ENCODE measurements at places on chromosomes 2 and 18.

DNA sequence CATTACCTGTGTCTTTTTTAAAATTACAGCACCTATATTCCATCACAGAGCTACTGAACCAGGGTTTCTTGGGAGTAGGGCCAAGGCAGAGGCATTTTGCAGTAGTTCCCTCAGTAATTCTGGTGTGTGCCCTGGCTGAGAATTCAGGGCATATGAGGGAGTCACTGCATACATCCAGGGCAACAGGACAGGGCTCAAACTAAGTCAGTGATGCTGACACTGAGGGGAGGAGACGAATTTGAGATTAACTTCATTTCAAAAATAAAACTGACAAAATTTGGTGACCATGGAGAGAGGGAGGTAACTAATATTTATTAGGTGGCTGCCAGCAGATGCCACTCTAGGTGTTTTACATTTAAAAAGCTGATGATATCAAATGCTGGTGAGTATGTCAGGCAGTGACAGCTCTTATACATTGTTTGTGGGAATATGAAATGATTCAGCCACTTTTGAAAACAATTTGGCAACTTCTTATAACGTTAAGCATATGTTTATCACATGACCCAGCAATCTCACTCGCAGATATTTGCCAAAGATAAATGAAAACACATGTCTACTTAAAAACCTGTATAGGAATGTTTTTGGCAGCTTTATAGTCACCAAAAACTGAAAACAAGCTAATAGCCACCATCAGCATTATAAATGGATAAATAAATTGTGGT is 20.3 kb downstream of the STRADB start:
- no peak for DNase-seq

DNA sequence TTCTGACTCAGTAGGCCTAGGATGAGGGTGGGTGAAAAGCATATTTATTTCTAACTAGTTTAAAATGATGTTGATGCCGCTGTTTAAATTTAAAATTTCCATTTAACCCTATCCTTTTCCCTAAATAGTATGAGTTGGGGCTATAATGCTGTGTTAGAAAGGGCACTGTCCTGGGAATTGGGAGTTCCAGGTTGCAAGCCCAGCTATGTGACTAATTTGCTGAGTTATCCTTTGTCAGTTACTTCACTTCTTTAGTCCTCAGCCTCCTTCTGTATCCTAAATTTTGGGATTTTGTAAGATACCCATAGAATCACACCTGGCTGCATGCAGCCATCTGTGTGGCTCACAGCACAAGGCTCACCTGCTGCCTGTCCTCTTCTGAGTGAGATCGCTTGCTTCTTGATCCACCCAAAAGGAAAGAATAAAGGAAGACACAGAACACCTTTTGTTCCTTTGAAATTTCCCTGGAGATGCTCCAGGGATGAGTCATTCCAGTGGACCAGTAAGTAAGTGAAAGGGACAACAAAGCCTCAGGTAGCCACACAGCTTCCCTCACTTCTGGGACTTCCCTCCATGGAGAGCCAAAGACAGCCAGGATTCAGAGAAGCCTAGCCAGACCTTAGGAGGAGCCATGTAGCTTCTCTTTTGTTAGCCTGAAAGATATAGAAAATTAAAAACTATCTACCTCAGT is 97.2 kb downstream of the DTNA start:
- DNase-seq = no peak

GRCh38 chr2:206260188-206261012 is 14.1 kb upstream of the ZDBF2 start:
- no peak for DNase-seq

GRCh38 chr2:220665108-220665471 is 907.0 kb downstream of the EPHA4 start:
- no peak for DNase-seq

DNA sequence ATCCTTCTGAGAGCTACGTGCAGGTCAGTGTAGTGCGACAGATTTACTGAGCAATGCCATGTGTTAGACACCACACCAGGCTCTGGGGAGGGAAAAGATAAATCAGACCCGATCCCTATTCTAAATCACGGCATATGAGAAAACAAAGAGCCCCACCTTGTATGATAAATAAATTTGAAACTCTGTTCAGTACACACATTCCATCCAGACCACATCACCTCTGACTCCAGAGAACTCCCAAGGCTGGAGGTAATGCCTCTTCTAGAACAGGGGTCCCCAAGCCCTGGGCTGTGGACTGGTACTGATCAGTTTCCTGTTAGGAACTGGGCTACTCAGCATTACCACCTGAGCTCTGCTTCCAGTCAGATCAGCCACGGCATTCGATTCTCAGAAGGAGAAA is 77.3 kb downstream of the QPCT start:
- DNase-seq = no peak

GRCh38 chr2:71668326-71669057 is 215.1 kb downstream of the DYSF start:
- no peak for DNase-seq

- DNase-seq = no peak
These were observed 320.6 kb upstream of the TFPI start for GRCh38 chr2:187874786-187875185.

- no peak for DNase-seq
These were observed 947 bp downstream of the ITSN2 start for GRCh38 chr2:24359129-24360049.

GRCh38 chr18:24543795-24544498 is 83.5 kb downstream of the HRH4 start:
- peak; percentile 23 for DNase-seq

DNA sequence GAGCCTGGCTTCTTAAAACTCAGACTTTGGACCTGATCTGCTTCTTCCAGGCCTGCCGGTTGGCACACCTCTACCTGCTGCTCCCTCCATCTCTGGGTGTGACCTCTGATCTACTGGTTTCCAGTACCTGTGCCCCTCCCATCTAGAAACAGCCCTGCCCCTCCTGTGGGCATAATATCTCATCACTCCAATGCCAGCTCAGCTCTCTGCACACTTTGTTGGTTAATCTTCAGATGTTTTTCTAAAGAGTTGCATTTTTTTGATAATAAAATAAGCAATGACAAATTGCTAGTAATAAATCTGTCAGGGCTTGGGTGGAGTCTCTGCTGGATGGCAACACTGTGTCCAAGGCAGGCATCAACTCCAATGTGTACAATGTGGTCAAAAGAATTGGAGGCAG is 89.6 kb upstream of the PPP1CB start:
- no peak for DNase-seq

GRCh38 chr2:237337586-237337985 is 76.4 kb downstream of the COL6A3 start:
- no peak for DNase-seq

GRCh38 chr2:241049739-241050623 is 51.6 kb downstream of the SNED1 start:
- DNase-seq = peak; percentile 26

- DNase-seq = no peak
These were observed 52.6 kb upstream of the TPO start for GRCh38 chr2:1360557-1361250.

DNA sequence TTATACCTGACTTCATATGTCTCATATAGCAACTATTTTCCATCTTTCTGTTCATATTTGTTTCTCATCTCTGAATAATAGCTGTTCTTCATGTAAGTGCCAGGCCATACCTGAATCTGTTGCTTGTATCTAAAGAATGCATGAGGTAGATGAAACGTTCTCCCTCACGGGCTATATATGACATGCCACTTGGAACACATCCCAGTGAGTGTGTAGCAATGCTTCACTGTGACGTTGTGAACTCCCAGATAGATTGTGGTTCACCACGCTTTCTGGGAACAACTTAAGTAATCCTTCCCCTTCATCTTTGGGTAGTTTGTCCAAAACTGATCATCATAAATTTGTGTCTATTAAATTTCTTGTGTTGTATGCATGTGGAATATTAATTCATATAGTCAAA is 60.1 kb downstream of the RDH14 start:
- no peak for DNase-seq

- no peak for DNase-seq
These were observed 3.6 kb downstream of the KLF11 start for GRCh38 chr2:10046931-10047330.

DNA sequence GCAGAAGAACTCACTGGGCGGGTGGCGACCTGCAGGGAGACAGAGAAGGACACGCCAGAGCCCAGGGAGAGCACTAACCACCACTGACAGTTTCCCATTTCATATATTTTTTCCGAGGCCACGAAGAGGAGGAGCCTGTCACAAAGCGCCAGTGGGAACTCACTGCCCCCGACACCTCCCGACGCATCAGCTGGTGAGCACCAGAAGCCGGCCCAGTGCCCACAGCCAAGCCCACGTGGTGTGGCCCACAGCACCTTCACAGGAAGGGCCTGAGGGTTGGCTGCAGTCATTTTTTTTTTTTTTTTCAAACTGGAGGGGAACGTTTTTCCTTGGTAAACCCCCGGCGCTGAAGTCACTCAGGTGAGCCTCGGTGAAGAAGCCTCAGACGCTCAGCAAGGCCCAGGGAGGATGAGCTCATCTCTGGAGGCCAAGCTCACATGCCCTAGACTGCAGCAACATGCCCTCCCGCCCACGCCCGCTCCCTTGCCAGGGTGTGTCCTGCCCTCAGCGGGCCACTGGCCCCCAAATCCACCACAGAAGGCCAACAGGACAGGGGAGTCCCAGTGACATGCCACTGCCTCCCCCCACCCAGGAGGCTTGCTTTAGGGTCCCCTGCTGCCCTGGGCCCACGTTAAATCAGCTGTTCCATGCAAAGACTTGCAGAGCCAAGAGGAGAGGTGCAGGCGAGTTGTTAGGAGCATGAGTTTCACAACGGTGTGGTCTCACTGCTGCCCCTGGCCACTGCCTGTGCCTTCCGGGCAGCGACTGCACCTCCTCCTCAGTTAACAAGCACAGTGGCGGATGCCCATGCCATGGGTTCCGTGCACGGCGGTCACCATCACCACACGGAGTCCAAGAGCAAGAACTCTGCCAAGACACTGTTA is 68.1 kb downstream of the PARD6G start:
- no peak for DNase-seq

DNA sequence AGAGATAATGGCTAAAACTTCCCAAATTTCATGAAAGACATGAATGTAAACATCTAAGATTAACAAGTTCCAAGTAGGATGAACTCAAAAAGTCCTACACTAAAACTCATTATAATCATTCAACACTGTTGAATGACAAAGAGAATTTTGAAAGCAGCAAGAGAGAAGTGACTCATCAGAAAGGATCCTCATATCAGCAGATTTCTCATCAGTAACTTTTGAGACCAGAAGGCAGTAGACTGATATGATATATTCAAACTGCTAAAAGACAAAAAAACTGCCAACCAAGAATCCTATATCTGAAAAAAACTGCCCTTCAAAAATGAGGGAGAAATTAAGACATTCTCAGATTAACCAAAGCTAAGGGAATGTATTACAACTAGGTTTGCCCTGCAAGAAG is 130.6 kb upstream of the OTX1 start:
- DNase-seq = no peak

DNA sequence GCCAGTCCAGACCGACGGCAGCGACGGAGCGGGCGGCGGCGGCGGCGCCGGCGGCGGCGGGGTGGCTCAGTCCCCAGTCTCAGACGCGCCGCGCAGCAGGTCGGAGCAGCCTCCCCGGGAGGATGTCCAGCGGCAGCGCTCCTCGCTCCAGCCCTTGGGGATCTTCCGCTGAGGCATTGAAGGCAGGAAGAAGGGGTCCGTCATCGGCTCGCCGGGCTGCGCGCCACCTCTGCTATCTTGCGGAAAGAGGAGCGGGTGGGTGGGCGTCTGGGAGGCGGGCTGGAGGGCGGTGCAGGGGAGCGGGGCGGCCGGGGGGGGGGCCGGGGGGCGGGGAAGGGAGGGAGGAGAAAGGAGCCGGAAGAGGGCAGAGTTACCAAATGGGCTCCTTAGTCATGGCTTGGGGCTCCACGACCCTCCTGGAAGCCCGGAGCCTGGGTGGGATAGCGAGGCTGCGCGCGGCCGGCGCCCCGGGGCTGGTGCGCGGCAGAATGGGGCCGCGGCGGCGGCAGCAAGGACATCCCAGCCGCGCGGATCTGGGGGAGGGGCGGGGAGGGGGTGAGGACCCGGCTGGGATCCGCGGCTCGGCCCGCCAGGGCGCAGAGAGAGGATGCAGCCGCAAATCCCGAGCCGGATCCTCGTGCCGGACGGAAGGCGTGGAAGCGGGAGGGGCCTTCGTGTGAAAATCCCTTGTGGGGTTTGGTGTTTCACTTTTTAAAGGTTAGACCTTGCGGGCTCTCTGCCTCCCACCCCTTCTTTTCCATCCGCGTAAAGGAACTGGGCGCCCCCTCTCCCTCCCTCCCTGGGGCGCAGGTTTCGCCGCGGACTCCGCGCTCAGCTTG is at the start of gene NETO1:
NETO1 (minus strand) TSS at position 242 of the 839 bp plus-strand sequence. CDS start 696 bp downstream, outside the sequence.
- DNase-seq = no peak

DNA sequence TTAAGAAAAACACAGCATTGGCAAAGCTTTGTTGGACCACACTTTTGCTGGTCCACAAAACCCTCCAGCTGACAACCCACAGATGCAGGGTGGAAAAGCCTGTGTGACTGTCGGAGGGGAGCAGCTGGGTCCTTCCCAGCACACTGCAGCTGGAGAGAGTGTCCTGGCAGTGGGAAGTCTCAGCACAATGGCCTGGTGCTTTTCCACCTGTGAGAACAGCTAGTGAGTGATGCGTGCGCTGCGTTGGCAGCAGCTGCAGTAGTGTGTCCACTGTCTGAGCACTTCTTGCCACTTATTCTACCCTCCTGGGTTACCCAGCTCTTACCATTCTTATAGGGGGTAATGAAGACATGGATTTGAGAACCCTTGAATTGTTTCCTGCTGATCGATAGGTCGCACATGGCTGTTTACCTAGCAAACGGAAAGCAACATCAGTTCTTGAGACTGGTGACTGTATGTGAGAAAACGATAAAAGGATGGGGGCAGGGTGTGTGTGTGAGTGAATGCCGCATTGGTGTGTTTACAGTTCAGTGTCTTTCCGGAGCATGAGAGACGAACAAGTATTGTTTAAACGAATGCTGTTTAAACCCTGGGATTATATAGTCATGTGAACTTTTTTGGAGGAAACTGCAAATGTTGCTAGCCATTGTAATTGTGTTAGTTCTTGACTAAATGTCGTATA is 69.7 kb downstream of the LYPD6 start:
- DNase-seq = no peak

GRCh38 chr18:59823596-59824195 is 76.1 kb upstream of the PMAIP1 start:
- peak; percentile 43 for DNase-seq

DNA sequence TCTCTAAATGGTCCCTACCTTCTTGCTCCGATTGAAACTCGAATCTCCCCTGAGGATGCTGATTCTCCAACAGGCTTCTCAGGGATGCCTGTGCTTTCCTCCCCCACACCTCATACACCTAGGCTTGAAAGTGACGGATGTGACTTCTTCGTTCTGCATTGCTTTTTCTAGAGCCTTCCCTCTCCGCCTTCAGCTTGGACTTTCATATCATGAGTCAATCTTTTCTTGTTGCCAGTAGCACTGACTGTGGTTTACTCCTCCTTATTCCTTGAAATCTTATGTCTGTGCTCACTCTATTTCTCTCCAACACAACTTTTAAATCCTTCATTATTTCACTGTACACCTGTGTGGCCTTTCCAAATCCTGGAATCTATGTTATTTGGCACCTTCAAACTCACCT is 451.4 kb downstream of the TMX3 start:
- DNase-seq = no peak

GRCh38 chr2:161199912-161200701 is 39.9 kb downstream of the TANK start:
- no peak for DNase-seq
